CD4-positive, alpha-beta T cell treated with Interleukin-1 beta for 1 hour (primary cell): ENCODE measurements at places on chromosomes 11 and 22.

DNA sequence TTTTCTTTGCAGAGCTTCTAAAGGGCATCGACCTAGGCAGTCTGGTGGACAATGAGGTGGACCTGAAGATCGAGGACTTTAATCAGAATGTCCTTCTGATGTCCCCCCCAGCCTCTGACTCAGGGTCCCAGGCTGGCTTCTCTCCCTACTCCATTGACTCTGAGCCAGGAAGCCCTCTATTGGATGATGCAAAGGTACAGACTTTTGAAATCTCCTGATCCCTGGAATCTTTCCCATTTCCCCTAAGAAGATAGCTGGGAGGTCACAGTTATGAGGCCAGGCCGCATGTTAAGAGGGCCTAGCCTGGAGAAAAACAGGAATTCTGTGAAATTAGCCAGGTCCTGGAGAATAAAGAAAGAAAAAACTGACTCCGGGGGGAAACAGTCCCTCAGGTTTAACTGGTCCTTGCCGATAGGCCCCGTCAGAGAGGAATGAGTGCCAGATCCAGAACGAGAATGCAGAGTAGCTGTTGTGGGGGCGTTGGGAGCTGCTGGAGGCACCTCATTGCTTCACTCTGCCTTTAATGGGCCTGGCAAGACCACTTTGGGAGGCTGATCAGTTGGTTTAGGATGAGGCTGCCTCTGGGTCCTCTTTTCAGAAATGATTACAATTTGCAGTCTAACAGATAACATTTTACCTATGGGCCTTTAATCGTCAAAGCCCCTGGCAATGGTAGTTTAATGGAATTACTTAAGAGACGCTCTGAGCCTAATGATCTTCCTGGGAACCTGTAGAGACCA, 39.2 kb downstream of the SHISA8 start:
- no peak for DNase-seq

DNA sequence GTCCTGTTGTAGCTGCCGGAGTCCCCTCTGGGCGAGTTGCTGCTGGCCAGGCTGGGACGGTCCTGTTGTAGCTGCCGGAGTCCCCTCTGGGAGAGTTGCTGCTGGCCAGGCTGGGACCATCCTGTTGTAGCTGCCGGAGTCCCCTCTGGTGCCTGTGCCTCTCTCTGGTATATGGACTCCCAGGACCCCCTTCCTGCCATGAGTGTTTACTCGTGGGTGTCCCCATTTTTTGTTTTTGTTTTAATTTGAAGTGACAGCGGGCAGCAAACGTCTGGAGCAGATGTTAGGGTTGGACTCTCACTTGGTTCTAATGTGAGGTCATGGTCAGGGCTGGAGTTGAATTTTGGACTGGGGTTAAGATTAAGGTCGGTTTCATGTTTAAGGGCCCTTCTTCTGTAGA, 14.2 kb downstream of the SHANK3 start:
- DNase-seq: no peak

- DNase-seq: no peak
Observed at GRCh38 chr11:83736684-83737083, 450.5 kb upstream of the CCDC90B start.

GRCh38 chr22:19859861-19860510, 5.3 kb upstream of the GNB1L start:
- DNase-seq: no peak

DNA sequence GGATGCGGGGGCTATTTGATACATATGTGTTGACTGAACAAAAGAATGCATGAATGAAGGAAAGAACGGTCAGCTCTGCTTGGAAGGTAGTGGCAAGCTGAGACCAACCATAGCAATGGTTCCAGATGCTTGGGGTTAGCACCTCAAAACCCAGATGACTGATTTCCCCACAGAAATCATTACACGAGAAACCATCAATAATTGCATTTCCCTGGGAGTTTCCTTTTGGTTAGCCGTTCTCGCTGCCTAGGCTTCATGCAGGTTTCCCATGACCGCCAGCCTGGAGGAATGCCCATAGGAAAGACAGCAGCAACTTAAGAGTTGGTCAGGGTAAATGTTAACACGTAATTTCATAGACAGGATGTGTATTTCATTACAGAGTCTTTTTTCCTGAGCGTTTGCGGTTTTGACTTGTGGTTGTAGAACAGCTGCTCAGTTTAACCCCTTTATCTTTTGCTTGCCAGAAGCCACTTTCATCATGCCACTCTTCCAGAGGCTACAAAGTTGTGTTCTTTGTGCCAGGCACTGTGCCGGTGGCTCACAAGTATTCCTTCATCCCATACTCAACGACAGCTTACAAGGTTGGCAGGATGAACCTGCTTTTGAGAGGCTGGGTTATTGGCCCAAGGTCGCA, 2.8 kb downstream of the IL17RA start:
- peak; percentile 24 for DNase-seq

DNA sequence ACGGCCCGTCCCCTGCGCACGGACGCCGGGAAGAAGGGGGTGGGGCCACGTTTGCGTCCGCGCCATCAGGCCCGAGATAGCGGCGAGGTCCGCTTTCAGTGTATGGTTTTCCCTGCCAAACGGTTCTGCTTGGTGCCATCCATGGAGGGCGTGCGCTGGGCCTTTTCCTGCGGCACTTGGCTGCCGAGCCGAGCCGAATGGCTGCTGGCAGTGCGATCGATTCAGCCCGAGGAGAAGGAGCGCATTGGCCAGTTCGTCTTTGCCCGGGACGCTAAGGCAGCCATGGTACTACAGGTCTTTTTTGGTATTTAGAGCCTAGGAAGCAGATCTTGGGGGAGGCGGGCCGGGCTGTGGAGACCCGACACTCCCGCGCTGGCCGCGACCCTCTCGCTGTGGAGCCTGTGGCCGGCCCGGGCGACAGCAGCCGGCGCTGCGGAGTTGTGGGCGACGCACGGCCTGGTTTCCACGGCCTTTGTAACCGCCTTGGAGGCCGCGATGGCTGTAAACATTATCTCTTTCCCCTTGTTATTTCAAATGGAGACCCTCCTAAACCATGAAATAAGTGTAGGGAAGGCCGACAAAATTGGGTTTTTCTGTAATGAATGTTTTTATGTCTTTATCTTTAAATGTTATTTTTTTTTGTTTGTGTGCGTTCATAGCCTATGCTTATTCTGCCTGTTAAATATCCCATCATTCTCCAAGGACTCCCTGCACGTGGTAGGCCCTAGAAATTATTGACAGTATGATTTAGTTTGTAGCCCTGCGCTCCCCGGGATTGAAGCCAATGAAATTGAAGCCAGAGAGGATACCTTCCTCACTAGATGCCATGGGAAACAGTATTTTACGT, at the start of gene AASDHPPT:
TSS of gene AASDHPPT (plus strand) at position 54 of the 847 bp plus-strand sequence. CDS start at position 103, 49 bp downstream.
- DNase-seq: no peak
